GM12878 (cell line): ENCODE measurements at places on chromosomes 7 and 10.

- DNase-seq: no peak
Observed at GRCh38 chr7:143388491-143389101, 7.5 kb downstream of the ZYX start.

DNA sequence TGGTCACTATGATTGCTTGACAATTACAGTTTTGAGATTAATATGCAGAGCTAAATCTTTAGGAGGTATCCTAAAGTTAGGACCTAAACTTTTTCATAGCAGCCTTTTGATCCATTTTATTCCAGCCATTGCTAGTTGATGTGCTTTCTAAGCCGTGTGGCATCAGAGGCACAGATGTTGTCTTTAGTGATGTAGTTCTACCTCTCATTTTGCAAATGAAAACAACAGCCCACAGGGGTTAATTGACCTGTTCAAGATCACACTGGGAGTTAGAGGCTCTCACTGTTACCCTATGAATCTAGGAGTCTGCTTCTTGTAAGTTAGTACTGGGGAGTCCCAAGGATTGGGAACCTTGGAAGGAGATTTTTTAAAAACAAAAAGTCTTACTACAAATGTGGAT is 10.6 kb downstream of the AUTS2 start:
- no peak for DNase-seq

DNA sequence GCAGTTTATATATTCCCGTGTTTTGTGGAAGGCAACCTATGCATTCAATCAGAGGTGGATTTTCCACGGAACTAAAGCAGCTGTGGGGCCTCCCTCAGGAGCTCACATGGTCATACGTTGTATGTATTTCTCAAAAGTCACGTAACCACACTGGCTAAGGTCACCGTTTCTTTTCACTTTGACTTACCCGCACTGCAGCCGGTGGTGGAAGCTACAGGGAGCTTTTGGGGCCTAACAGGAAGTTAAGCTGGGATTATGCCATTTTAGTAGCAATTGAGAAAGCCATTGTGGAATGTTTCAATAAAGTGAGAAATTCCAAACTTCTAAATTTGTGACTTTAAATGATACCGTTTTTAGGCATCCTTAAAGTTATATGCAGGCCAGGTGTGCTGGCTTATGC is 111.2 kb upstream of the KLF6 start:
- no peak for DNase-seq

GRCh38 chr10:35089611-35090161 is 455 bp downstream of the CUL2 start:
- DNase-seq: no peak

GRCh38 chr7:128450409-128450808 is 5.3 kb upstream of the HILPDA start:
- DNase-seq: no peak

DNA sequence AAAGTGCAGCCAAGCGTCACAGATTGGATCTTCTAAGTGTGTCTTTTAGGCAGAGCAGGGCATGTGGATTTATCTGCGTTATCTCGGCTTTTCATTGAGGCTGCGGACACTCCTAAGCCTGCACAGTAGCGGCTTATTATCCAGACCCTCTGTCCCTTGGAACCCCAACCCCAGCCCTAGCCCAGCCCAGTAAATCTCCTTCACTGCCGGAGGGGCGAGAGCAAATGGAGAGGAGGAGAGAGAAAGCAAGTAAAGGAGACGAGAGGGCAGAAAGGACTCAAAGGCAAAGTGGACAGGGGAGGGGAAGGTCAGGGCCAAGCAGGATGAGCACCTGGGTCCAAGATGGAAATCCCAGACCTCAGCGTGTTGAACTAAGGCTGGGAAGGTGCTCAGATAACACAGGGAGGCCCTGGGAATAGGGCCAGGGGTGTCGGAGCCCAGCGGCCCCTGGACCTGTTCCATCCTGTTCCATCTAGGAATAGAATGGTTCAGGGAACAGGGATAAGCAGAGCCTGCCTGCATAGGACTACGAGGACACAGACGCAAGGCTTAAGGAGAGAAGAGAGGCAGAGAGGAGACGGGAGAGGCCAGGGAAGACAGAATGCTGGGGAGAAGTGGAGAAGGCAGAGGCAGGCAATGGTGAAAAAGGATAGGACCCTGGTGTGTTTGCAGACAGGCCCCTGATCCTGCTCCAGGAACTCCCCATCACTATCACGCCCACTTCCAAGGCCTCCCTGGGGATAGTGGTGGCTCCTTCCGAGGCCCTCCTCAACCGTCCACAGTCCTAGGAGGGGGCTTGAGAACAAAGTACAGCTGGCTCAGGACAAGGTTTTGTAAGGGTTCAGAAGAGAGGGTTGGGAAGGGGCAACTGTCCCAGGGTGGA is 99.6 kb downstream of the CHST15 start:
- no peak for DNase-seq
